A549 (cell line): ENCODE measurements at places on chromosomes 3 and 15.

- DNase-seq = no peak
Measured at GRCh38 chr3:23035927-23036640, 167.0 kb upstream of the UBE2E2 start.

GRCh38 chr3:168885028-168885427 lies 778.5 kb downstream of the MECOM start:
- DNase-seq = peak; percentile 29

DNA sequence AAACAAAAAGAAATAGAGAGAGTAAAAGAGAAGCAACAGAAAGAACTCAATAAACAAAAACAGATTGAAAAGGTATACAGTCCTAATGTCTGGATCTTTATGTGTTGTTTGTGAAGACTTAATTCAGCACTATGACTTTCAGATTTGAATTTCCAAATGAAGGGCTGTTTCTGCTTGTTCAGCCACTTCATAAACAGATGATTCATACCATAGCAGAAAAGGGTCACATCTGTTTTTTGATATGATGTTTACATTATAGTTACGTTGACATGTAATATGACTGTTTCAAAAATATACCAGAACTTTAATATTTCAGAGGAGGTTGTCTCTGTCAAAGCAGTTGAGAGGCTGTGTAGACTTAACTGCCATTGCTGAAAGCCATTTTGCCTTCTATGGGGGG lies 24.1 kb downstream of the ASB14 start:
- DNase-seq = no peak

GRCh38 chr3:4709341-4709740 lies 216.2 kb downstream of the ITPR1 start:
- no peak for DNase-seq

DNA sequence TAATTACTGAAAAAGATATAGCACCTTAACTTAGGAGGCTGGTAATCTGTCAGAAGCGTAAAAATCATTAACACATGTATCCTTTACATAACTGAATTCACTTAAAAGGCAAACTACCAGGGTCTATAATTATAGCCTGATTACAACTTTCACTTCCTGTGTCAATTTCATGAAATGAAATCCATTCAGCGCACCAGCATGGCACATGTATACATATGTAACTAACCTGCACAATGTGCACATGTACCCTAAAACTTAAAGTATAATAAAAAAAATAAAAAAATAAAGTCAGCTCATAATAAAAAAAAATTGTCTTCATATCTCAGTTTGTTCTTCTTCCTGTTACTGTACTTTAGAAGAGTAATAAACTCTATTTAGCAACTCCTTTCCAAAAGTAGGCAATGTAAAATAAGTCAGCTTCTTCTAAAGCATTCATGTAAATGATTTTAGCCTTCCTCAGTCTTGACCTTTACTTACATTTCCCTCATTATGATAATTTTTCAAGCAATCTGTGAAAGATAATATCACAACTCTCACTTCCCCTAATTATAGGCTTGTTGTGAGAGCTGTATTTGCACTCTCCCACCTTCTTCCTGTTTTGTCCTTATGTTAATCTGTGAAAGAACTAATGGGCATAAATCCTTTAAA lies 50.1 kb downstream of the KBTBD8 start:
- DNase-seq = no peak

- no peak for DNase-seq
Measured at GRCh38 chr15:85500060-85500708, 119.8 kb downstream of the AKAP13 start.

- DNase-seq = peak; percentile 83
Measured at GRCh38 chr3:98013411-98014267, 21.5 kb downstream of the GABRR3 start.

DNA sequence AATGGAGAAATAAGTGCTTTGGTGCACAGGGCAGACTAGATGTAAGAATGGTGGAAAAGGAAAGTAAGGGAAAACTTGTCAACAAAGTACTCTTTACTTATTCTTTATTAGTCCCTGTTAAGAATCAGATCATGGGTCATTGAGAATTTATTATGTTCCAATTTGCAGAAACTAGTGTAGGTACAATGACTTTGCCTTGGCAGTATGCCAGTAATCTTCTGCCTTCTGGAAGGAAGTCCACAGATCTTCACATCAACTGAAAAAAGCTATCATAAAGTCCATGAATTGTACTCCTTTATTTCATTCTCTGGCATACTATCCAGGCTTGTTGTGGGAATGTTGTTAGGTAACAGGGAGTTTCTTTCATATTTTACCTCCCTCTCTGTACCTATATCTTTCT lies 88.2 kb upstream of the FLNB start:
- no peak for DNase-seq

- no peak for DNase-seq
Measured at GRCh38 chr15:63482874-63483323, 21.5 kb upstream of the USP3 start.

- no peak for DNase-seq
Measured at GRCh38 chr15:68113751-68114150, 59.6 kb downstream of the PIAS1 start.

DNA sequence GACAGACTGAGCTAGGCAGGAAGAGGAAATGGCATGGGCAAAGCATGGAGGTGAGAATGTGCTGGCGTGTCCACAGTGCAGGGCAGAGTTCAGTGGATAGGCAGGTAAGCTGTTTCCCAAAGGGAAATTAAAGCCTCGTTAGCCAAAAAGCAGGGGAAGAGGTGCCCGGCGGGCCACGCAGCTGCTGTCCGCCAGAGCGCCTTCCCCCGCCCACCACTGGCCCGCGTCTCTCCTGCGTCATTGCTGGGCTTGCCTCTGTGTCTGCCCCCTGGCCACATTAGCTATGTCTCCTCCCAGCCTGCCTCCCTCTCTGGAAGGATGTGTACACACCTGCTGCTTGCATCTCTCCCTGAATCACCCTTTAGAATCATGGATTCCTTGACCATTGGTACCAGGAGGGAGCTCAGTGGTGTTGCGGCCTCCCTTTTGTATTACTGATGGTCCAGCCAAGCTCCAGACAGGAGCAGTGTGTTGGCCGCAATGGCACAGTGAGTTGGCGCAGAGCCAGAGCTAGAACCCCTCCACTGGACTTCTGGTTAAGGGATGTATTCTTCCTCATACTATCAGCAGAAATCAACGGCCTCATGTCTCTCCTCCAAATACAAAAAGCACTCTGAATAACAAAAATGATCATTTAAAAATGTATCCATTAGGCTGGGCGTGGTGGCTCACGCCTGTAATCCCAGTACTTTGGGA lies 26.6 kb downstream of the SLC28A1 start:
- DNase-seq = no peak

GRCh38 chr3:55647670-55648069 lies 160.6 kb upstream of the WNT5A start:
- DNase-seq = no peak
